ENCODE measurements at places on chromosomes 3 and 15.

GRCh38 chr3:107208100-107208499 is 169.1 kb upstream of the CCDC54 start:
- no peak for DNase-seq

GRCh38 chr3:152458376-152459117 is 189.8 kb downstream of the MBNL1 start:
- no peak for DNase-seq

DNA sequence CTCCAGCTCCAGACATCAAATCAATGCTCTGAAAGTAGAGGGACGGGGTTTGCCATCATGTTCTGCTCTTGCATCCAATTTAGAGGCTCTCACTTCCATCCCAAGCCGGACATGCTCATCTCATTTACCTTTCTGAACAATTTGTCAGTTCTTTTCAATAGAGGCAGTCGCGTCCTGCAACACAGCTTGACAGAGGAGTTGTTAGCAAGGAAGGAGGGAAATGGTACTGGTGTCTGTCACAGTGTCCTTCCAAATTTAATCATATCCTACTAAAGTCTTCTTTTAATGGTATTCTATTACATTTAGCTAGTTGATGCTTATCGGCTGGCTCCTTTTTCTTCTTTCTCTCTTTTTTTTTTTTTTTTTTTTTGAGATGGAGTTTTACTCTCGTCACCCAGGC is 45.6 kb downstream of the HHLA2 start:
- no peak for DNase-seq

DNA sequence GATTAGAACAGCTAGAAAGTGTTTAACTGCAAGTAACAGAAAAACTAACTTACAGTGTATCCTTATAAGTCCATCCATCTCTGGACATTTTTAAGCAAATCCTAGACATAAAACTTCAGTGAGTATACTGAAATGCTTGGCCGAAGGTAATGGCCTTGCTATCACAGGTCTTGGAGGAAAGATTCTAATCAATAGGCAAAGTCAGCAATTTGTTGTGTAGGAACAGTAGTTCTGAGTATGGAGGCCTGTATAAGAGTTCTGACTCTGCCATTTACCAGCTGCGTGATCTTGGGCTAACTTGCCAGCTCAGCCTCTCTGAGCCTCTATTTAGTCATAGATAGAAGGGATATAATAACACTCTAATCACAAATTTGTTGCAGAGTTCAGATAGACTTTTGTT is 328.1 kb downstream of the IL20RB start:
- DNase-seq = no peak

GRCh38 chr15:63189941-63190768 is 749 bp downstream of the RAB8B start:
- no peak for DNase-seq

DNA sequence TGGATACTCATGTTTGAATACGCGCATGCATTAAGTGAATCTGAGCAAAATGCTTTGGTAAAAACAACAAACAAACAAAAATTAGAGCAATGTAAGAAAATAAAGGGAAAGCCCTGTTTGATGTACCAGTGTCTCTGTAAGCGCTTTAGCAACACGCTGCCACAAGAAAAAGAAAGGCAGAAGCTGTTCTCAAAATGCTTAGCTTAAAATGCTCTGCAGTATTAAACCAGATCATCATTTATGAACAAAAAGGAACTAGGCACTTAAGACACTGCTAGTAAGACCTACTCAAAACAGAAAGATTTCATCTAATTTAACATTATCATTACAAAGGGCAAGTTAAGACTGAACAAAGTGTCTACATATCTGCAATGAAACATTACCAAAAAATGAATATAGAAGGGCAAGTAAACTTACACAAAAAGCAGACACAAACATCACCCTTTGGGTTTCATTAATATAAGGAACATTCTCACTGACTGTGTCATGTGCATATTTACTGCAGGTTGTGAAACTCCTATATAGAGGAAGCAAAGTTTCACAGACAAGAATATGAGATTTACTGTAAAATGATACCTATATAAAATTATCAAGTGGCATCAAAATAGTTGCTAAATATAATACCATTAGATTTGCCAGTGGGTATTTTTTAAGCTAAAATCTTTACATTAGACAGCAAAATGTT is 102.1 kb downstream of the FBXL22 start:
- no peak for DNase-seq

- no peak for DNase-seq
These were observed 77.5 kb upstream of the FBN1 start for GRCh38 chr15:48722764-48723661.
